NCI-H526 treated with DMSO at 0.1 percent for 48 hours (cell line): ENCODE measurements at places on chromosomes 2 and 18.

DNA sequence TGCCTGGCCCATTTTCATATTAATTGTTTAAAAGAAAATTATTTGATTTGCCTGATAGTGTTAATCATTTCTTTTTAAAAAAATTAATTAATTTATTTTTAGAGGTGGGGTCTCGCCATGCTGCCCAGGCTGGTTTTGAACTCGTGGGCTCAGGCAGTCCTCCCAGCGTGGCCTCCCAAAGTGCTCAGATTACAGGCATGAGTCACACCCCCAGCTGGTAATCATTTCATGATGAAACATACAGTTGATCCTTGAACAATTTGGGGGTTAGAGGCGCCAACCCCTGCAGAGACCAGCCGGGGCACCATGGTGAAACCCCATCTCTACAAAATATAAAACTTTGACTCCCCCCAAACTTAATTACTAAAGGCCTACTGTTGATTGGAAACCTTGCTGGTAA lies 7.9 kb downstream of the GPN1 start:
- DNase-seq = no peak

- no peak for DNase-seq
Measured at GRCh38 chr2:236117861-236118269, 50.3 kb downstream of the GBX2 start.

GRCh38 chr18:73707035-73707434 lies 440.6 kb downstream of the FBXO15 start:
- no peak for DNase-seq

DNA sequence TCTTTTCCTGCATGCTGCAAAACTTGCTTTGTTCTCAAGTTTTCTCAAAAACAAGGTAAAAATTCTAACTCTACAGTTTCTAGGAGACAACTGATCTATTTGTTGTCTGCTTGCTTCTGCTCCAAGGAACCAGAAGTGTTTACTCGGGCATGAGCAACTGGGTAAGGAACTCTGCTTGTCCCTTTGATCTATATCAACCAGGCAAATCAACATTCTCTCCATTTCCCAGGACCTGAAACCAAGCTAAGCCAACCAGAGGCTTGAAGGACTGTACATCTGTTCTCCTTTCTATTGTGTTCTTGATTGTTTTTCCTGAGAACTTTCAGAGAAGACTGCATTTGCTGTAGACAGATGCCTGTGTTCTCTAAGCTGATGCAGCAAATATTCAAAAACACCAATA lies 335.0 kb upstream of the KCNH7 start:
- DNase-seq = no peak

DNA sequence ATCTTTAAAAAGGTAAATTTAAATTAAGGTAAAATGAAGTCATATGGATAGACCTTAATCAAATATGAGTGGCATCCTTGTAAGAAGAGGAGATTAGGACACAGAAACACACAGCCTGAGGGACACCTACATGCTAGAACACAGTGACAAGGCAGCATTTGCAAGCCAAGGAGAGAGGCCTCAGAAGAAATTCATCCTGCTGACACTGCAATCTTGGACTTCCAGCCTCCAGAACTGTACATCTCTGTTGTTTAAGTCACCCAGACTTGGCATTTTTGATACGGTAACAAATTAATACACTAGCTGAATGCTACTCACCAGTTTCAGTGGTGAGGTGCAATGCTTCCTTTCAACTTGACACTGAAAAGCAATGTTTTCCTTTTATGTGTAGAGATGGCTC lies 305.0 kb downstream of the TDRD15 start:
- no peak for DNase-seq

DNA sequence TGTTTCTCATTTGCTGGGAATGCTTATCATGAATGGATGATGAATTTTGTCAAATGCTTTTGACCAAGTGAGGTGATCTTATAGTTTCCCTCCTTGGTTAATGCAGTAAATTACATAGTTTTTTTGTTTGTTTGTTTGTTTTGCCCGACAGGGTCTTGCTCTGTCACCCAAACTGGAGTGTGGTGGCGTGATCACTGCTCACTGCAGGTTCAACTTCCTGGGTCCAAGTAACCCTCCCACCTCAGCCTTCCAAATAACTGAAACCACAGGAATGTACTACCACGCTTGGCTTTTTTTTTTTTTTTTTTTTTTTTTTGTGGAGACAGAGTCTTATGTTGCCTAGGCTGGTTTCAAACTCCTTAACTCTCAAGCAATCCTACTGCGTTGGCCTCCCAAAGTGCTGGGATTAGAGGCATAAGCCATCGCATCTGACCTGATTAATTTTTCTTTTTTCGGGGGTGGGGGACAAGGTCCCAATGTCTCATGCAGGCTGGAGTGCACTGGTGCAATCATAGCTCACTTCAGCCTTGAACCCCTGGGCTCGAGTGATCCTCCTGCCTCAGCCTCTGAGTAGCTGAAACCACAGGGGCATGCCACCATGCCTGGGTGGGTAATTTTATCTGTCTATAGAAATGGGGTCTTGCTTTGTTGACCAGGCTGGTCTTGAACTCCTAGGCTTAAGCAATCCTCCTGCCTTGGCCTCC lies 48.6 kb downstream of the SMAD2 start:
- no peak for DNase-seq

DNA sequence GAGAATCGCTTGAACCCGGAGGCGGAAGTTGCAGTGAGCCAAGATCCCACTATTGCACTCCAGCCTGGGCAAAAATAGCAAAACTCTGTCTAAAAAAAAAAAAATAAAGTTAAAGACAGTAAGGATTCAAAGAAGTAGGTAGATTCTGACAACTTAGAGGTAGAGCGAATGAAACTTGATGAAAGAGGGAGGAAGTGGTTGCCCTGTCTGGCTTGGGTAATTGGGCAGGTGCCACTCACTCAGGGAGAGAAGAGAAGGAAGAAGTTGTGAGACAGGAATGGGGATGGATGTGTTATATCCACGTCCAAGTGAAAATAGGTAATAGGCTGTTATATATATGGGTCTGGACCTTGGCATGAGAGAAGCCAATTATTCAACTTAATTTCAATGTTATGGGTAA lies 26.3 kb downstream of the NDC80 start:
- DNase-seq = no peak

DNA sequence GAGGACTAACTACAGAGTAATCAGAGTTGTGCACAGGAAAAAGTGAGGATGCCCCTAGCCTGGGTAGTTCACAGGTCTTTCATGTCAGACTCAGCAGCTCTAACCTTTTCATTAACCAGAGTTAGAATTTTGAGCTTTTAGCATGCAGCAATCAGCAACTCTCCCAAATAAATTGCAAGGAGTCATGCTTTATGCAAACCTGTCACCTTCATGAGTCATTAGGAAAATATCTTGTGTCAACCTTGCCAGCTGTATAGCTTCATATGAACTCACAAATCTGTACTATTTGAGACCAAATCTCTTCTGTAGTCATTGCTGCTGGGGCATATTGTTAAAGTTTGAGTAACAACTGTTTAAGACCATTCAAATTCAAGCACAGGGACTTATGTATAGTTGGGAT lies 382.3 kb upstream of the NT5C1B start:
- no peak for DNase-seq

DNA sequence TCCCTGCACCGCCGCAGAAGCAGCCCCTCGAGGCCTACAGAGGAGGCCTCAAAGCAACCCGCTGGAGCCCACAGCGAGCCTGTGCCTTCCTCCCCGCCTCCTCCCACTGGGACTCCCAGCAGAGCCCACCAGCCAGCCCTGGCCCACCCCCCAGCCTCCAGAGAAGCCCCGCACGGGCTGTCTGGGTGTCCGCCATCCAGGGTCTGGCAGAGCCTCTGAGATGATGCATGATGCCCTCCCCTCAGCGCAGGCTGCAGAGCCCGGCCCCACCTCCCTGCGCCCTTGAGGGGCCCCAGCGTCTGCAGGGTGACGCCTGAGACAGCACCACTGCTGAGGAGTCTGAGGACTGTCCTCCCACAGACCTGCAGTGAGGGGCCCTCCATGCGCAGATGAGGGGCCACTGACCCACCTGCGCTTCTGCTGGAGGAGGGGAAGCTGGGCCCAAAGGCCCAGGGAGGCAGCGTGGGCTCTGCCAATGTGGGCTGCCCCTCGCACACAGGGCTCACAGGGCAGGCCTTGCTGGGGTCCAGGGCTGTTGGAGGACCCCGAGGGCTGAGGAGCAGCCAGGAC lies 31.2 kb downstream of the GPC1 start:
- DNase-seq = no peak
